D721Med (cell line): ENCODE measurements at places on chromosomes 3 and 15.

GRCh38 chr3:99240700-99241099, 339.2 kb upstream of the DCBLD2 start:
- no peak for DNase-seq

GRCh38 chr3:89184151-89184995, 77.0 kb downstream of the EPHA3 start:
- no peak for DNase-seq

DNA sequence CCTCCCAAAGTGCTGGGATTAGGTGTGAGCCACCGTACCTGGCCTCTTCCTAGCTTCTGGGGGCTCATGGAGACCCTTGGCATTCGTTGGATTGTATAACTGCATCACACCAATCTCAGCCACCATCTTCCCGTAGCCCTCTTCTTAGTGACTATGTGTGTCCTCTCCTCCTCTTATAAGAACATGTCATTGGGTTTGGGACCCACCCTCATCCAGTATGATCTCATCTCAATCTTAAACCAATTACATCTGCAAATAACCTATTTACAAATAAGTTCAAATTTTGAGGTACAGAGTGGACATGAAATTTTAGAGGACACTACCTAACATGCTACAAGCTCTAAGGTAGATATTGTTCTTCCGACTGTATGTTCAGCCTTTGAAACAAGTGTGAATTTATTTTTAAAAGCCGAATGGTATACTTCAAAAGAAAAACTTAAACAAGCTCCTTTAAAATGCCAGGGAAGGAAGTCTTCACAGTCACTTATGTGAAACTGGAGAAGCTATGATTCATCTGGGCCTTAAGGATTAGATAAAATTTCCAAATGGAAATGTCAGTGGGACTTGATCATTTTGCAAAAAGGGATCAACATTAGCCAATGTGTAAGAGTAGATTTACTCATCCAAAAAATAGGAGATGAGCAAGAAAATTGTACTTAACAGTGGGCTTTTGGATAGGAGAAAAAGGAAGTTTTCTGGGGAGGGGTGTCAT, 225.7 kb downstream of the MEX3B start:
- no peak for DNase-seq

GRCh38 chr15:100947760-100948429, 28.7 kb downstream of the LRRK1 start:
- DNase-seq: no peak

GRCh38 chr15:47887241-47887800, 170.0 kb downstream of the SEMA6D start:
- no peak for DNase-seq

DNA sequence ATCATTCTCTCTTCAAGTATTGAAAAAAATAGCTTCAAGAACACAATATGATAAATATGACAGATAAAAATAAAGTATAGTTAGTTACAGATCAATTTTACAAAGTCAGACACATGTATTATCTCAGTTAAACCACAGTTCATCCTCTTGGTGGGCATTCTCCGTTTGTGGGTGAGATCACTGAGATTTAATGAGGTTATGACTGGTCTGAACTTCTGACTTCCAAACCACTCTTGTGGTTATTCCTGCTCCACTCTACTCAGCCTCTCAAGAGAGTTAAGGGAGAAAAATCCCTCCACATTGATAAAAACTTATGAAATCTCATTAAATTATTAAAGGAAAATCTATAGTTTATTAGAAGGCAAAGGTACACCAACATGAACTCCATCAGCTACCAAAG, 229.9 kb upstream of the LRTM1 start:
- no peak for DNase-seq

GRCh38 chr3:46010519-46011113, 15.0 kb upstream of the FYCO1 start:
- no peak for DNase-seq

GRCh38 chr15:47719730-47720129, 2.4 kb downstream of the SEMA6D start:
- no peak for DNase-seq

DNA sequence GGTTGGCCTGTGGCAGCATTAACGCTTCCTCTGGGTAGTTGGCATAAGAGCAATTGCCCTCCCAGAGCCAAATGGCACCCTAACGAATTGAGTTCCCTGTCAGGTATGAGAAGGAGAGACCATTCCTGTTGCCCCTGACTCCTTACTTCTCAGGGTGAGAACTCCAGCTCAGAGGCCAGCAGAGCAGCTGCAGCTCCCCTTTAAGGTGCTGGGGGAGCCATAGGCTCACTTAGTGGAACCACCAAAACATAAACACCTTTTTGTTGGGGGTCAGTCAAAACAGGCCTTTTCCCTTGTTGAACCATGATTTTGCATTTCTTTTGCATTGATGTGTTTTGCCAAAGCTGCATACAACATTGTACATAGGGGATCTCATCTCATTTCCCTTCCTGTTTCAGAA, 28.1 kb upstream of the LHFPL4 start:
- no peak for DNase-seq

DNA sequence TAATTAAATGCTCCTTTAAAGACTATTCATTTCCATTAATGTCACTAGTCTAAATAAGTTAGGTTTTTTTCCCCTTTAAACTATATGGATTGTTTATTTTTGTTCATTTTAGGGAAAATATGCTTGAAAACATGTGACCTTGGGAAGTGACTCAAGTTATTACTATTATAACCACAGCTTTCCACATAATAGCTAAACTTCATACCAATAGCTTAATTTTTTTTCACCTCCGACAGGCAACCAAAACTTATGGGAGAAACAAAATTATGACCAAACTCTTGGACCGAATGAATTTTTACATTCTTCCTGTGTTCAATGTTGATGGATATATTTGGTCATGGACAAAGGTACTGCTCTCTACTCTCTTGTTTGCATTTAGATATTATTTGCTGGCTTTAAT, 16.2 kb downstream of the CPA3 start:
- DNase-seq: no peak

DNA sequence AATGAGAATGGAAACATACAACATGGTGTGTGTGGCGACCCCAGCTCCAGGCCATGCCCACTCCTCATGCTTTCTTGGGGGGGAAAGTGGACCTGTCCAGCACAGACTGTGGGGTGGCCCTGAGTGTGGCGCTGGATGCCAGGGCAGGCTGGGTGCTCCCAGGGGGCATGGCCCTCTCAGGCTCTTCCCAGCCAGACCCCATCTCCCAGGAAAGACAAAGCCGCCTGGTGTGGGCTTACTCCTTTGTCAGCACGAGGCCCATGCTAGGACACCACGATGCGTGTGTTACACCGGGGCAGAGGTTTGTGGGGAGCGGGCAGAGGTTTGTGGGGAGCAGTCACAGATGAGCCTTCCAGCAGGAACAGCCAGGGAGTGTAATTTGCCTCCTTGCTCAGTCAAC, 68.5 kb downstream of the ABTB1 start:
- no peak for DNase-seq

DNA sequence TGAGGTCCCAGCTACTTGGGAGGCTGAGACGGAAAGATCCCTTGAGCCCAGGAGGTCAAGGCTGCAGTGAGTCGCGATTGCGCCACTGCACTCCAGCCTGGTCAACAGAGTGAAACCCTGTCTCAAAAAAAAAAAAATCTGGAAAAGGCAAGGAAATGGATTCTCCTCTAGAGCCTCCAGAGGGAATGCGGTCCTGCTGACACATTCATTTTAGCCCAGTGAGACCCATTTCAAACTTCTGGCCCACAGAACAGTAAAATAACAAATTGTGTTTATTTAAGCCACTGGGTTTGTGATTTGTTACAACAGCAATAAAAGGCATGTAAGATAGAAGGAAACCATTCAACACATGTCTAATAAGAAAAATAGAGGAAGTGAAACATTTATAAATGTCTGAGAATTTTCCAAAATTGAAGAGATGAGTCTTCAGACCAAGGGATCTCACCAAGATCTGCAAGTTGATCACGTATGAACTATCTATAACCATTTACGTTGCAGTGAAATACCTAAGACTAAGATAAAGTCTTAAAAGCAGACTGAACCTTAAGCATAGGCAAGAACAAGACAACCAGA, at the start of gene HTR3E:
Gene HTR3E (plus strand): TSS at position 254 of the 573 bp plus-strand sequence. CDS start 466 bp downstream, outside the sequence.
- no peak for DNase-seq

DNA sequence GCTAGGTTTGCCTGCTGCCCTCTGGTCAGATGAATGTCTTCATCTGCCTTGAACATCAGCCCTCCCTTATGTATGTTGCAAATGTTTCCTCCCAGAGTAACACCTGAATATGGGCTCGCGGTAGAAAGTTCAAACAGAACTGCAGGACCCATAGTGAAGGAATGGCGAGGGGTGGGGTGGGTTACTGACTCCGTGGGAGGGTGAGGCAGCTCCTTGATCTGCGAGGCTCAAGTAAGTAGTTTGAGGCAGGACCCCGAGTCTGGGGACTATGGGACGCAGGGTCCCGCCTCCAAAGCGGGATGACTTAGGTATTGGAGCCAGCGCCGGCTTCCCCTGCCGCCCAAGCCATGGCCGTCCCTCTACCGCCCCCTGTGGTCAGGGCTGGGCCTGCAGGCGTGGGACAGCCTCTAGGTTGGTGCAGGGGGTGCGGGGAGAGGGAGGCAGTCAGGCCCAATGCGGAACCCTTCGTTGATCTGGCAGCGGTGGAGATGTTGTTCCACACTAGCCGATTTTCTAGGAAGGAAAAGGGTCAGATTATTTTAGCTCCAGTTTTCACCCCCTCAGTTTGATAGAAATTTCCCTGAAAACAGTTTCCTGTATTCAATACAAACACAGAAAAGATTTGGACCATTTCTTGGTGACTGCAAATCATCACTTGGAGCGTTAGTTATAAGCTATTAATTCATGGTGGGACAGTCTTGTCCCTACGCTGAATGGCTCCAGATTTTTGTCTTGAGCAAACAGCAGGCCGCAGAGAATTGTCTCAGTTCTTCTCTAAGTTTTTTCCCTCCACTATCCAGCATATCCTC, 72.3 kb downstream of the CORO2B start:
- no peak for DNase-seq

DNA sequence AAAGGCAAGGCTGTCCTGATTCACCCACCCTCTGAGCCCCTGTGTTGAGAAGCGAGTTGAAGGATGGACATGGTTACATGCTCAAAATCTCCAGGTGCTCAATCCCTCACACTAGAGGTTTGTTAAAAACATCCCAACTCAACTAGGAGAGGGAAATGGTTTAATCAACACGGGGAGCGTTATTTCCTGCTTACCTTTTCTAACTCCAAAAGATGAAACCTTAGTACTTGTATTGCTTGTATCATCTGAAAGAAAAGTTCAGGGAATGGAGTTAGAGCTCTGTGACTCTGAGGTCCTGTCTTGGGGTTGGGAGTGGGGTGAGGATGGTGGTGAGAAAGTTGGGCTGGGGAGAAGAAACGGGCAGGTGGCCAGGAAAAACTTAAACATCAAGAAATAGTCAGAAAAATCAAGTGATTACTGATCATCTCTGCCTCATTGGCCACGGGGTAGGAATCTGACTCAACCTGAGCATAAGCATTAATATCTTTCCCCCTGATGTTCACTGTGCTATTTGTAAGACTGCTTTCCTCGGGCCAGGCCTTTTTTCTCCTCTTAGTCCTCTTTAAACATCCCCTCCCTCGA, 5.9 kb downstream of the MEIS2 start:
- DNase-seq: no peak

- DNase-seq: no peak
Observed at GRCh38 chr3:112813016-112813415, 33.6 kb downstream of the CD200R1L start.

DNA sequence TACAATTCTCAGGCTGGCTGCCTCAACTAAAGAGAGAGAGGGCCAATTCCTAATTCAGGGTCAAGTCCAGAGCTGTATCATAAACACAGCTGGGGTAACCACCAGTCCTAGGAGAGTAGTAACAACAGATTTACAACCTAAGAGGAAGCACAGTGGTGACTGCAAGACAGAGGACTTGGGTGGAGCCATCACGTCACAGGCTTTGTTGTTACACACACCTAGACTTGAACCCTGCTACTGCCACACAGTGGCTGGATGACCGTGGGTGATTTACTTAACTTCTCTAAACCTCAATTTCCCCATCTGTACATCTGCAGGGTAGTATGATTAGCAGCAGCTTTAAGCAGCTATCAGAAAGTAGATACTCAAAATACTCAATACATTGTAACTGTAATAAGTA, 78.6 kb downstream of the MYLK start:
- no peak for DNase-seq

GRCh38 chr15:89621547-89621946, 33.7 kb downstream of the KIF7 start:
- DNase-seq: no peak

DNA sequence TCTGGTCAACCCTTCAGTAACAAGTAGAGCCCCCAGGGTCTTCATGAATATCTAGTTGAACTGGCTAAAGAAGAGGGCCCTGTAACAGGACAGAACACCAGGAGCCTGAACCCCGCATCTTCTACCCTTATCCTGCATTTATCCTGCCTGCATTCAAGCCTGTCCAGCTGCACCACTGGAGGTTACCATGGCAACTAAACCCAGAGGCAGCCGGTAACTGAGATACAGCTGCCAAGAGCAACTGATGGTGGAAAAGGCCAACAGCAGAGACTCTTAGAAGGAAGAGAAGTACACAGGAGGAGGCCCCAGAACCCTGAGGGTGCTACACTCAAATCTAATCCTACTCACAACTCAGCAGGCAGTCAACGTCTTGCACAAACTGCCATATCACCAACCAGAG, 3.7 kb upstream of the PRKAR2A start:
- DNase-seq: no peak

DNA sequence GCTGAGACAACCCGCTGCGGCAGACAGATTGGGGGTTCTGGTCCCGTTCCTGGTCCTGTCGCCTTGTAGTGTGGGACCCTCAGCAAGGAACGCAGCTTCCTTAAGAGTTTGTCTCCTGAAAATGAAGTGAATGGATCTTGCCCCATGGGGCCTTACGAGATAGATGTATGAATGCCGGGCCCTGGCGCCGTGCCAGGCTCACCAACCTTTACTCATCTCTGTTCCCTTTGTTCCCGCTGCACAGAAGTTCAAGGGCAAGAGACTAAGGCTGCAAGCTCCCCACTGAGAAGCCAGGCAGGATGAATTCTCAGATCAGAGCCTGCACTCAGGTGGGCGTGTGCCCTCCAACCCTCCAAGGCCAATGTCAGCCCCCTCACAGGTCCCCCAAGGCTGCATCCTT, 162.7 kb upstream of the IQSEC1 start:
- no peak for DNase-seq

DNA sequence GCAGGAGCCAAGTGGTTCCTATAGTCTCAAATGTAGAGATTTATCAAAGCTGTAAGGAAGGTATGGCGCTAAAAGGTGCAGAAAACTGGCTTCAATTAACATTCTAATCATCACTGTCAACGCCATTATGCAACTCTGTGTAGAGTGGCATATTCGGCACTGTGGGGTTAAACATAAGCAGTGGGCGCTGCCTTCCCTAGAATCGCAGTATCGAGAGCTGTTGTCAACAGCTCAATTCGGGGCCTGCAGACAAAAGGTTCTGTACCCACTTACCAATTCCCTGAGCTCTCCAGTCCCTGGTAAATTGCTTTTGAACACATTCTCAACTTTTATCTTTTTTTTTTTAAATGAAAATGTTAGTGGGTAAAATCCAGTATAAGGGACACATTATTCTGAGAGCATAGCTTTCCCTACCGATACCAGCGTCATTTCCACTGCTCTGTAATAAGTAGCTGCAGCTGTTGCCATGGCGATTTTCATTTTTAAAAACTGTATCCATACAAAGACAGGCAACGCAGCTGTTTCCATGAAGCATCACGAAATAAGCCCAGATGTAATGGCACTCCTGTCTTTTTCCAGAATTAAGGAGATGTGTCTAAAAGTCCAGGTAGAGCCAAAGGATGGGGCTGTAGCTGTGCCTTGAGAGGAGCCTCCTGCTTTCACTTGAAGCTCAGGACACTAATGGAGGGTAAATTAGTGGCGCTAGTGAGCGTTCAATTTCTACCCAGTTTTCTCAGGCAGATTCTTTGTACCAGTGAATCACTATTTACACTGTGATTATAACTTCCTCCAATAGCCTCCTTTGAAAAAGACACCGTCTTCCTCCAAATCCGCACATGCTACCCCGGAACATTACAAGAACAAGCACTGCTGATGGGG, 250.3 kb downstream of the SLC9A9 start:
- no peak for DNase-seq
